Activated CD4-positive, alpha-beta T cell treated with anti-CD3 and anti-CD28 coated beads, Interleukin-2, amount 10 ng/mL, durations not matched to agents 7 days and 5 days (primary cell): ENCODE measurements at places on chromosomes 3 and 15. TPM values are rescaled to one million over a fixed set of nuclear protein-coding genes. Genes with fewer than 3 reads are reported as not detected.

DNA sequence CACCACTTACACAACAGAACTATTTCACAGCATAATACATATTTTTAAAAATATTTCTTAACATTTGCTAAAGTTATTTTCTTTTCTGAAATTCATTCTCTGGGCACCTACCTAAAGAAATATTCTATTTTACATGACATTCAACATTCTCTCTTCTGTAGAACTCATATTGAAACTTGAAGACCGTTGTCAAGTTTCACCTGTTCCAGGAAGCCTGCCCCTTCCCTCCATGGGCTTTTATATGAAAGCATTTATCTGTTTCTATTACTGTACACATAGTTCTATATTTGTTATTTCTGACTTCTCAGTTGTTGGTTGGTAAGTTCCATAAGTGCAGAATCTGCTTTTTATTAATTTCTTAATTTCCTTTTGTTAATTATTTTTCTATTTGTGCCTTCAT, 204.3 kb upstream of the ALCAM start:
- no peak for DNase-seq

- no peak for DNase-seq
Measured at GRCh38 chr3:14757153-14757700, 61.5 kb upstream of the FGD5 start.

- no peak for DNase-seq
Measured at GRCh38 chr3:35772381-35773015, 133.2 kb downstream of the ARPP21 start.

DNA sequence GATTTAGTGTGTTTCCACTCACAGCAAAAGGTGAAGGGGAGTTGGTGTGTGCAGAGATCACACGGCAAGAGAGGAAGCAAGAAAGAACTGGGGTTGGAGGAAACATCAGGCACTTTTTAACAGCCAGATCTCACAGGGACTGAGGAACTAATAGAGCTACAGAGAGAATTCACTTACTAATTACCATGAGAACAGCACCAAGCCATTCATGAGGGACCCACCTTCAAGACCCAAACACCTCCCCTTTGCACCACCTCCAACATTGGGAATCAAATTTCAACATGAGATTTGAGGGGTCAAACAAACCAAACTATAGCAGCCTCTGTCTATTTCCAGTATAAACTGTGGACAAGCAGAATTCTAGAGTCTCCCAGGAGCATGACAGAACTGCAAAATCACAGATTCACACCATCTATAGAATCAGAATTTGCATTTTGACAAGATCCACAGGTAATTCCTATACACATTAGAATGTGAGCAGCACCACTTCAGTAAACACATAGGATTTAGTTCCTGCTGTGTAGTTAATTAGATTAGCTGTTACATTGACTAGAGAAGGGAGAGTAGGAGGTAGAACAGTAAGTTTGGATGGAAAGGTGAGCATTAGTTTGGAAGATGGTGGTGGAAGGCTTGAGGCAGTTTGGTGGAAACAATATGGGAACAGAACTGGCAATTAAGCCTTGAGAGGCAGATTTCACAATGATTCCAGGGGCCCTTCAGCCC, 311.7 kb downstream of the NSUN3 start:
- no peak for DNase-seq

GRCh38 chr3:183491923-183492848, 63.3 kb downstream of the KLHL6 start:
- no peak for DNase-seq

DNA sequence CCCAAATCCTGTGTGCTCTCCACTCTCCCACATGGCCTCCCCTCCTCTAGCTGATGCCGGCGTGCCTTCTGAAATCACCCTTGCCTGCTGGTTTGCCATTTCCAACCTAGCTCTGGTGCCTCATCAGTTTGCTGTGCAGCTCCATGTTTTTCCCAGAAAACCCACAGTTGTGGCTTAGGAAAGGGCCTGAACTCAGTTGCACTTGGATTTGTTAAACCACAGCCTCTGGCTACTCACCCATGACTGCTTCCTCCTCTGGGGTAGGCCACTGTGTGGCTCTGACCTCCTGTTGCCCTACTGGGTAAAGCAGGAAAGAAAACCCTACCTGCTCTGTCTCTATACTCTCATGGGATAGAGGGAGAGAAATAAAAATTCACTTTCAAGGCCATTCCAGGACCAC, 97.3 kb downstream of the DAPK2 start:
- DNase-seq = no peak

CPEB1 gene
- total RNA-seq = not detected

RTP1 gene
- total RNA-seq = not detected

HTR3C gene
- not detected for total RNA-seq

IGSF10 gene
- total RNA-seq = not detected

SELENOK gene
- total RNA-seq = 48.0 TPM

DNA sequence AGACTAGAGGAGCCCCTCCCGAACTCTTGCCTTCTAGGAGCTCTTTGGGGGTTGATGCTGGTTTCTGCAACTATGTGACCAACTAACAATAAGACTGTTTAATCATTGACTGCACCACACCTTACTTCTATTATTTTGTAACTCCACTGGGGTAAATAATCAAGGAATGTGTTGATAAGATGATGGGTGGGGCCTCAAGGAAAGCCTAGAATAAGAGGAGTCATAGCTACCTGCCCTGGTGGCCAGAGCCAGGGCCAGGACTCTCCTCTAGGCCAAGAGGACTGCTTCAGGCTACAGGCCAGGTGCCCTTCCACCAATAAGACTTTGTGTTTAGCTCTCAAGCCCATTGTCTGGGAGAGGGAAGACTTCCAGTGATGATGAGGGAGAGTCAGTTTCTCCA, 41.2 kb upstream of the PIAS1 start:
- no peak for DNase-seq

SPINK8 gene
- not detected for total RNA-seq

GRCh38 chr3:9690451-9691450, 12.9 kb upstream of the CPNE9 start:
- no peak for DNase-seq

GRCh38 chr3:134078169-134078831, 48.6 kb upstream of the SLCO2A1 start:
- no peak for DNase-seq

APBA2 gene
- total RNA-seq = 19.2 TPM

CLSTN2 gene
- not detected for total RNA-seq

- DNase-seq = no peak
Measured at GRCh38 chr3:61060411-61060861, 190.8 kb downstream of the FHIT start.

DNA sequence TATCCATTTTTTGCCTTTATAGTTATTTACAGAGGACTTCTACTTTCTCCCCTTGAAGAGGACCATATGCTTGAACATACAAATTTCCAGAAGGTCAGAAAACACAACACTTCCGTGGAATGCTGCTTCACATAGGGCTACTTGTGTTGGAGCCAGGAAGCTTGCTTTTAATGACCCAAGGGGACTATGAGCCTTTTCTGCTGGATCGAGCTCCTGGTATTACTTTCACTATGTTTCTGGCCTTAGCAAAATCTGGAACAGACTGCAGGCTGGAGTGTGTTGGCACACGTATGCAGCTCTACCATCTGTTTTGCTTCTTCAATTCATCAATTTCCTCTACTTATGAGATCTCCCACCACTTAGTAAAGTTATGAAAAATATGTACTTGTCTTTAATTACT, 69.3 kb upstream of the CBLB start:
- no peak for DNase-seq

DUOXA2 gene
- total RNA-seq = not detected

GRCh38 chr3:68703066-68703465, 229.3 kb downstream of the TAFA4 start:
- DNase-seq = no peak

CDC25A gene
- total RNA-seq = 23.4 TPM

GRCh38 chr3:15331072-15331605, 1.2 kb downstream of the SH3BP5 start:
- DNase-seq = no peak

GRCh38 chr3:193883551-193883950, 252.4 kb upstream of the HES1 start:
- DNase-seq = no peak

DNA sequence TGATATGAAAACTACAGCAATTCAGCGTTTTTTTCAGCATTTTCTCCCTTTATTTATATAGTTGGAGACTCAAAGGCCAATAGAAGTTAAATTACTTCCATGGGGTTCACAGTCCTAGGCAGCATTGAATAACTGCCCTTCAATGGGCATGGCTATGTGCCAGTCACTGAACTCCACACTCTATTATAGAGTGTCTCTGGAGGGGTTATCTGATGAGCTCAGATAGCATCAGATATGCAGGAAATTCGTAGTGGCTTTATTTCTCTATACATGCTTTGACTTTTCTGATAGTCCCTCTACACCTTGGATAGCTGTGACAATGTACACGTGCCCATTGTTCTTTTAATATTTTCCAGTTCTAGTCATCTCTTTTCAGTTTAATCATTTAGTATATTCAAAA, 396.9 kb upstream of the CBLB start:
- no peak for DNase-seq

- DNase-seq = no peak
Measured at GRCh38 chr3:126638790-126639189, 16.1 kb downstream of the TXNRD3 start.

GRCh38 chr15:62403164-62403809, 238.2 kb upstream of the C2CD4B start:
- DNase-seq = no peak

- DNase-seq = no peak
Measured at GRCh38 chr3:31263897-31264296, 268.8 kb upstream of the STT3B start.

GRCh38 chr3:88180398-88180999, 30.7 kb downstream of the C3orf38 start:
- peak; percentile 53 for DNase-seq

DNA sequence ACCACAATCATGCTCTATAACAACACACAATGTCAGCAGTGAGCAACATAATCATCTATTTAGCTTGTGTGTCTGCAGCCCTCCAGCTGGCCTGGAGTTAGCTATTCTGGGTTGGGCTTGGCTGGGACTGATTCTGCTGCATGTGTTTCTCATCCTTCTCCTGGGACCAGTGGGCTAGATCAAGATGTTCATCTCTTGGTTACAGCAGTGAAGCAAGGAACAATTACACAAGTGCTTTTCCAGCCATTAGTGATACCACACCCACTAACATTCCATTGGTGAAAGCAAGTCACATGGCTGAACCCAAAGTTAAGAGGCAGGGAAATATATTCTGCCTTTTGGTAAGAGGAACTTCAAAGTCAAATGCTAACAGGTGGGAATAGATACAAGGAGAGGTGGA, 14.6 kb downstream of the NUDT16 start:
- no peak for DNase-seq

TUSC7 gene
- total RNA-seq = not detected

- DNase-seq = no peak
Measured at GRCh38 chr15:40314723-40315276, 7.1 kb upstream of the PLCB2 start.

- no peak for DNase-seq
Measured at GRCh38 chr15:99568625-99569352, 3.0 kb downstream of the MEF2A start.

ECE2 gene
- total RNA-seq = not detected

SCN11A gene
- 0.05 TPM for total RNA-seq

GRCh38 chr15:70270752-70271111, 173.0 kb upstream of the TLE3 start:
- DNase-seq = no peak

GRCh38 chr15:41669701-41670100, 9.5 kb downstream of the MGA start:
- no peak for DNase-seq

DNA sequence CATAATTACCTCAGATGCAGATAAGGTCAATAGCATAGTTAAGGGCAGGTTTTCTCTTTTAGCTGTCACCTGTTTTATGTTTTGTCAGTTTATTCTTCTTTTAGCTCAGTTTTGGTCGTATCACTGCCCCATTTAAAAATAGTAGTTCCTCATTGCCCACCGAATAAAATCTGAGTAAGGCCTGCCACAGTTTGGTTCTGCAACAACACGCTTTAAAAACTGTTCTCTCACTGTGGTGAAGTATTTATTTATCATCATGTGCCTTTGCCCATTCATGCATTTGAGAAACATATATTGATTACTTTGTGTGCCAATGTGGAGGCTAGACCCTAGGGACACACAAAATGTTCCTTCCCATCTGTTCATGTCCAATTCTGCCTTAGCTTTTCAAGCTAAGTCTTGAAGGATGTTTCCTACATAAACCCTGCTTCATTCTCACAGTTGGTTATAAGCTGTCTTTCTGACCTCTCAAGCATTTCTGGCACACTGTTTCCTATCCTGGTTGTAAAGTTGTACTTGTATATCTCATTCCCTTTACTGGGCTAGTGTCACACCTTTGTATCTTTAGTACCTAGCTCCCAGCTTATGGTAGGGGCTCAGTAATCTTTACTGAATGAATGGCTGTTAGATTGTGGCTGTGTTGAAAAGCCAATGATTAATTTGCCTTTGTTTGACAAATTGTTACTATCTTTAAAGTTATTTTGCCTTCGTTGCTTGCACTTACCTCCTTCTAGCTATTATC, 23.9 kb downstream of the AKAP13 start:
- DNase-seq = no peak

GRCh38 chr3:82461049-82461889, 699.8 kb upstream of the GBE1 start:
- DNase-seq = no peak

POLG gene
- total RNA-seq = 105 TPM

SORD gene
- 6.0 TPM for total RNA-seq

KIF15 gene
- 73.5 TPM for total RNA-seq

OR5K1 gene
- not detected for total RNA-seq

- DNase-seq = no peak
Measured at GRCh38 chr3:124780356-124780755, 50.1 kb downstream of the UMPS start.

GRCh38 chr15:33330931-33331330, 20.2 kb downstream of the RYR3 start:
- no peak for DNase-seq

CCR3 gene
- not detected for total RNA-seq

DNA sequence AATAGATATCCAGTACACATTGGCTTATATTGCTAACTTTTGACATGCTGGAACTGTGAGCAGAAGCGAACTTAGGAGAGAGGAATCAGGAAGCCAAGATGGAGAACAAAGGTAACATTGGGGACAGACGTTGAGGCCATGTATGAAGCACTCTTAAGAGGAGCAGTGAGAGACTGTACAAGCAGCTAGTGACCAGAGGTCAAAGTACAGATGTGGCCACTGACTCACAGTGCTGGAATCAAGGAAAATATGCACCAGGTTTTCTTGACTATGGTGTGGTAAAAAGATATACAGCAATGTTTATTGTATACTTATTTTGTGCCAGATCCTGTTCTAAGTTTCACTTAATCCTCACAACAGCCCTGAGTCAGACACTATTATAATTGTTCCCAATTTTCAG, 2.0 kb upstream of the IL20RB start:
- no peak for DNase-seq

TTBK2 gene
- total RNA-seq = 12.1 TPM

DNA sequence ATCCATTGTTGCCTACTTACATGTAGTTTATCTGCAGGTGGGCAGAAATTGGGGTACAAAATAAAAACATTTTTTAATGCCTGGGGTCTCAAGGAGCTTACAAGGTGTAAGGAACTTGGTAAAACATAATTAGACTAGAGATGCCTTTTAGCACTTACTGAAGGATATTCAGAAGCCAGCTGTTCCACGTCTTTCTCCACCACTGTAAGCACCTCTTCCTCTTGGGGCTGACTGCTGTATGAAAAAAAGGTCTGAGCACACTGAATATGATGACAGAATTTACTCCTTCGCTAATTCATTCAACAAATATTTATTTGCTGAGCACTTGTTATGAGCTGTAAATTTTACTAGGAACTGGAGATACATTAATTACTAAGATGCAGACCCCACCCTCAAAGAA, 539.1 kb downstream of the UNC13C start:
- no peak for DNase-seq
